ENCODE measurements at places on chromosomes 5 and 9.

GRCh38 chr9:135297456-135298075 is 182.0 kb upstream of the PPP1R26 start:
- no peak for DNase-seq

DNA sequence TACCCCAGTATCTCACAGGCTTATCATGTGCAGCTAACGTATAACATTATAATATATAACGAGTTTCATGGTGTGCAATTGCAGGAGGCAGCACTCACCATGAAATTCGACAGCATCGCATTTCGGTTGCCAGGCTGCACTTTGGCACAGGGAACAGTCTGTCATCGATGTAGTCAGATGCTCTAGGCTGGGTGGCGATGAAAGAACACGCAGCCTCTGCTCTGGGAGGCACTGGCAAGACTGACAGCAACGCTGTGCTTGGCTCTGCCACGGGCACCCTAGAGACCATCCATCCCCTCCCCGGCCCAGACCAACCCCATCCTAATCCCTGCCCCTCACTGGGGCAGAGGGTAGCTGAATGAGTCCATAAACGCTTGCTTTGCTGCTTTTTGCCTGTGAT is 290.8 kb downstream of the MED10 start:
- no peak for DNase-seq

GRCh38 chr9:130129432-130130061 is 42.7 kb upstream of the NCS1 start:
- DNase-seq, result no peak

- no peak for DNase-seq
Observed at GRCh38 chr5:18749763-18750162, 1115.5 kb downstream of the TAF11L14 start.

GRCh38 chr5:102886586-102886985 is 131.5 kb downstream of the PAM start:
- DNase-seq, result no peak

DNA sequence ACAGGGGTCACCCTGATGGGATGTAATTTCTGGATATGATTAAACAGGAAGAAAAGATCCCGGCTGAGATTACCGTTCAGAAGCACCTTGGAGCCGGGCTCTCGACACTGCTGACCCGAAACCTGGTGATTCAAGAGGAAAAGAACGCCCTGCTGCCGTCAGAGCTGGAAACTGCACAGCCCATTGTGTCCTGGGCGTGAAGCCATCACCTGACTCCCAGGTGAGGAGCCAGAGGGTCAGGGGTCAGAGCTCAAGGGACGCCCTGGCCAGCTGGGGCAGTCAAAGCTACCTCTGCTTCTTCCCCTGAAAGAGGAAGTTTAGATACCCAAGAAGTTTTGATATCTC is 17.8 kb upstream of the SLC12A7 start:
- DNase-seq, result no peak

DNA sequence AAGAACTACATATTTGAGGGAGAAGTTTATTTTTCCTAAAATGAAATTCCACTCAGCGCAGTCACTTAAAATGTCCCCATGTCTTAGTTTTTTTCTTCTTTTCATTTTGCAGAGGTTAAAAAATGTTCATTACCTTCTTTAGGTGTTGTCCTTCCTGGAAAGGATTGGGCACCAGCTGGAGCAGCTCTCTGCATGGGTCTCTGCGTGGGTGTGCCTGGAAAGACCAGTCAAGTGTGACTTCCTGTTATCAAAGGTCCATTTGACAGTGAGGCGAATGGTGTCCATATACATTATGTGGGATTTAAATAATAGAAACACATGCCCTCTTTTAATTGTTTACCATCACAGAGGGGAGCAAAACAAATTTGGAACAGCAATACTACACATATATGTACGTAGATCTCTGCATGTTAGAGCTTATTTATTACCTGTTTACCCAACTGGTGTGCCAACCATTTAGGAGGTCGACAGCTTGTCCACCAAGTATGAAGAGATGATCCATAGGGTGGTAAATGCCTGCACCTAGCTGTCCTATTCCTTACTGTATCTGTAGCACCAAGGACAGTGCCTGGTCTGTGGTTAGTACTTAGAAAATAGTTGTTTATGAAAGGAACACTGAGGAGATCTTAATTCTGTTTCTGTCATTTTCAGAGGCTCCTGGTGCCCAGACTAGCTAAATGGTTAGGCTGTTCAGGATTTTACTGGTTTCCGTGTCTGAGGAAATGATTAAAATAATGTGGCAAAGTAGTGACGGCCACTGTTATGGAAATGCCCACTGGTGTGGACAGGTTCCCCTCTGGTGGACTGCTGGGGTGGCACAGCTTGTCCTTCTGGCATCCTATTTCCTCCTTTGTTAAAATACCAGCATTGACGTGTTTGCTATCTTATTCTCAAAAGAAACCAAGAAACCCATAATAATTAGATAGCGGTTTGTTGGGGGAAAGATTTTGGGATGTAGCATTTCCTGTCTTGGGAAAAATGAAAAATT is 200.4 kb downstream of the MAST4 start:
- DNase-seq, result no peak

GRCh38 chr9:18114559-18115475 is 359.1 kb upstream of the ADAMTSL1 start:
- DNase-seq, result no peak

DNA sequence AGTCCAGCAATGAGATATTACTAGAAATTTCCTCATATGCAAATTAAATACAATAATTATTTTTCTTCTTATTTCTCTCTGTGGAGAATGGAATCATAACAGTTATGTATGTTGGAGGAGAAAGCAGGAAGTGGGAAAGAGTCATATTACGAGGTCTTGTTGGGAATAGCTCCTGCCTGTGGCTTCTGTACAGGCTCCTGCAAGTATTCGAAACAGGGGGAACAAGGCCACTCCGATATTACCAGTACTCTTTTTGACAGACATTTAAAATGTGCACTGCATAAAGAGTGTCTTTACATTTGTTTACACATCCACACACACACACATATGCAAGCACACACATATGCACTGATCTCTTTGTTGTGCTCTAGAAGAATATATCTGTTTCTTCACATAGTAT is 812.0 kb upstream of the ZNF608 start:
- no peak for DNase-seq

GRCh38 chr5:27034565-27034964 is 3.8 kb downstream of the CDH9 start:
- no peak for DNase-seq

DNA sequence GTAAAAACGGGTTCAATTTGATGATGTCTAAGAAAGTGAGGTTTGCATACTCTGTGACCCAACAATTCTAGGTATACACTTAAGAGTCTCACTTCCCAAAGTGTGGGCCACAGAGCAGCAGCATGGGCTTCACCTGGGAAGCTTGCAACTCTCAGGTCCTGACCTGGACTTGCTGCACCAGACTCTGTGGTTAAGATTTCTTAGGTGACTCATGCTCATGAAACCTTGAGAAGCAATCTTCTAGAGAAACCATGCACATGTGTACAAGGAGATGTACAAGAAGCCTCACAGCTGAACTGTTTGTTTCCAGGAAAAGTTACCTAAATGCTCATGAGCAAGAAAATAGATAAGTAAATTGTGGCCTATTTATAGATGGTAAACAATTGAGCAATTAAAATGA is 30.0 kb downstream of the DNAJC21 start:
- DNase-seq, result no peak

DNA sequence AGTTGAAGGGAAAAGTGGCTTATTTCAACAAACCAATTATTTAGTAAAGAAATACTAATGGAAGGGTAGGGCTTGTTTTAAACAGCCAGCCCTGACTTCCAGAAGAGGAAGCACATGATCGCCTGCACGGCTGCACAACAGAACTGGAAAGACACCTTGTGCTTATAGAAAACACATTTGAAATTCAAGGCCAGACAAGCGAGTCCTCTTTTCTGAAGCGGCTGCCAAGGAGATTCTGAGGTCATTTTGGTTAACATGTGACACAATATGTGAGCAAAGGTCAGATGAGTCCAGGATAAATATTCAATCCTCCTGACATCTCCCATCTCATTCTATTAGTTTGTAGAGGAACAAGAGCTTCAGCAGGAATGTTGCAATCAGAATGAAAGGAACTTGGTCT is 461.4 kb upstream of the ST8SIA4 start:
- no peak for DNase-seq

DNA sequence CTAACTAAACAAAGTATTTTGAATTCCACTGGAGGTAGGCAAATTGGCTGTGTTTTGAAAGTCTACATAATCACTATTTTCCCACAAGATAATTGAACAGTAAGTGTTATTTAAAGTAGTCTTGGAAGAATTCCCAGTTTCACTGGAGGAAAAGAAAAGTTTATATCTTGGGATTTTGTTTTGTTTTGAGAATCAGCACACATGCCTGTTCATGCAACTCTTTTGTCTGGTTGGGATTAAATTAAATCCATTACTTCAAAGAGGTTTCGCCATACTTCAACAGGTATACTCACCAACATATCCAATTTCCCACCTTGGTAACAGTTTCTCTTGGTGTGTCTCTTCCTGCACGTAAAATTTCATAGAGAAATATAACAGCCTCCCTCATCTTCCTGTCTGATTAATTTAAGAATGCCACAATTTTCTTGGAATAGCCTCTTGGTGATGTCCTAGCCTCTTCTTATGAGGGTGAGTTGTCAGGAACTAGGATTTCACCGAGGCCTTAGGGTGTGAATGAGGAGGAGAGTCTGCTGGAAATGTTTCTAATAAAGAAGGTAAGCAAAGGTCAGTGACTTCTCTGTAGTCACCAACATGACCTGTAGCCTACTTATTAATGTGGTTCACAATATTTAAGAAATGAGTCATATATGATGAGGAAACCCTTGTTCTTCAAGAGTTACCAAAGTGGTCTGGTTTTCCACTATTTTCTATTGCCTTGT is 48.1 kb downstream of the ITGA2 start:
- DNase-seq, result no peak

DNA sequence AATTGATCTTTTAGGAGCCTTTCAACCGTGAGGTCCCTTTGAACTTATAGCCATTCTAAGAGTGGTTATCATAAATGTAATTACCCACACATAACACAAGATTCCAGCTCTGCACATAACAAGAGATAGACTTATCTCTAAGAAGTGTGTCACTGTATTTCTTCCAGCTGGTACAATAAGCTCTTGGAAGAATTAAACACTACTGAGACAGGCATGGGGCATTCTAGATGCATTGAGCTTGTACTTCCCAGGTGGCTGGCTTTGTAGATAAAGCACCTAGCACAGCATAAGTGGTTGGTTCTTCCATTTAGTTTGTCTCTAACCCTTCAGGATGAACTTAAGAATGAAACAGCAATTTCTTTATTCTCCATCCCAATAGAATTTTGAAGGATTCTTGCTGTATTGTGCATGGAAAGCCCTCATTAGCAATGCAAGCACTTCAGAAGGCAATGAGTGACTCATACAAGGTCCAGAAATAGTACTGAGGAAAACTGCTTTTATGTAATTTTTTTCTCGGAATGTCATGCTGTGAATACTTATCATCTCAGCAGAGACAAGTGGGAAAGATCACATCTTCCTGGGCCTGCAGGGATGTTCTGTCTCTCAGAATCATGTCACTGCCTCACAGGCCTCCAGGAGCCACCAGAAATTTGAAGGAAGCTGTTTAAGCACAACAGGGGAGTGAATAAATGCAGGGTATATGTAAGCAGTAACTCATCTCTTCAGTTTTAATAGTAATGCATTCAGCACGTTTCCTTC is 91.1 kb upstream of the CD180 start:
- no peak for DNase-seq

- no peak for DNase-seq
Observed at GRCh38 chr5:26812714-26813113, 225.7 kb downstream of the CDH9 start.

DNA sequence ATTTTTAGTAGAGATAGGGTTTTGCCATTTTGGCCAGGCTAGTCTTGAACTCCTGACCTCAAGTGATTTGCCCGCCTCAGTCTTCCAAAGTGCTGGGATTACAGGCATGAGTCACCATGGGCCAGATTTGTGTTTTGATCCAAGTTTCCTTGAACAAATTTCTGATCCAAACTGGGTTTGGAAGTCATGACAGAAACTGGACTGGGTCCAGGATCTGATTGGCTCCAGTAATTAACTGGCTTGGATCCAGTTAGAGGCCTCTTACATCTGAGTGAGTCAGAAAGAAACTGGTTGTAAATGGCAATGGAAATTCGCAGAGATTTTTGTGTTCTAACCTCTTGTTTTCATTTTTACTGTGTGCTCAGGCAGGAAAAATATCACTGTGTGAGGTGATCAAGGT is 141.6 kb downstream of the SLC25A46 start:
- no peak for DNase-seq

DNA sequence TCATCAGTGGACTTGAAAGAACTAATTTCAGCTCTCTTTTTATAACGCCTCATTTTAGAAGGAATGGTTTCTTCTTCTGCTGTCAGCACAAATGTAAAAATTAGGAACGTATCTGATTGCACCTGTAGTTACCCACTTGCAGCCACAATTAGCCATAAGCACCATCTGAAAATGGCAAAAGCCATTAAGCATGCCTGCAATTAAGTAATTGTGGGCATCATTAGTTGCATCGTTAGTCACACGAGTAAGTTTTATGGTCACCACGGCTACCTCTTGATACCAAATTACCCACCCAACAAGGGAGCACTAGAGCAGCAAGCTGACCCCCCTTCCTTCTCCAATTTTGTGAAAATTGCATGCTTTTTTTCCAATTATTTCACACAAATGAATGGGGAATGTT is 25.8 kb upstream of the SLC44A1 start:
- peak; percentile 30 for DNase-seq

GRCh38 chr5:160479926-160480325 is 58.3 kb downstream of the PTTG1 start:
- DNase-seq, result no peak

- DNase-seq, result no peak
Observed at GRCh38 chr5:142770650-142771609, 753 bp downstream of the ARHGAP26 start.

- no peak for DNase-seq
Observed at GRCh38 chr5:17482790-17483189, 15.2 kb upstream of the TAF11L2 start.

DNA sequence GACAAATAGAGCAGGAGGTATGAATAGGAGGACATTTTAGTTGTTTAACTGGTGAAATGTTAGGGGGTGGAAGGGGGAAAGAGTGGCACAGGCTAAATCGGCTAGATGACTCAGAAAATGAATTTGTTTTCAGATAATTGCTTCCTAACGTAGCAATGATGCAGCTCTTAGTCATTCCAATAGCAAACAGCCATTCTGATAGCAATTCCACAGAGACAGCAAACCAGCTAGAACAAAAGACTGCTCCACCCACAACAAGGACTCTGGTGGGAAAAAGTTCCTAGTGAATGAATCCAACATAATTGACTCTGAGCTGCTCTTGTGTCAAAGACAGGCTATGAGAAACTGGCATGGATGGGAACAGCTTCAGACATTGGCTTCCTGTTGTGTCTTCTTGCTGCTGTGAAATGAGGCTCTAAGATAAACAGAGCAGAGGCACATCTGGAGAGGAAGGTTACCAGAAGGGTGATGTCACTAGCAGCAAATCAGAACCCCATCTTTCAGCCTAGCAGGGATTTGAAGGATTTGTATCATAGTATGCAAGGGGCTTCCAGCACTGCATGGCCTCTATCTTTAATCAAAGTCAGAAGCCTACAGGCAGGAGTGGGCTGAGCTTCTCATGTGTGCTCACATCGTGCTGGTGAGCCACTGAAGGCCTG is 28.1 kb upstream of the F2RL1 start:
- no peak for DNase-seq

Measured in NCI-H774 (cell line).